ENCODE measurements at places on chromosomes 12 and 14.

GRCh38 chr12:49887536-49888401 is 15.9 kb downstream of the FAIM2 start:
- no peak for DNase-seq

DNA sequence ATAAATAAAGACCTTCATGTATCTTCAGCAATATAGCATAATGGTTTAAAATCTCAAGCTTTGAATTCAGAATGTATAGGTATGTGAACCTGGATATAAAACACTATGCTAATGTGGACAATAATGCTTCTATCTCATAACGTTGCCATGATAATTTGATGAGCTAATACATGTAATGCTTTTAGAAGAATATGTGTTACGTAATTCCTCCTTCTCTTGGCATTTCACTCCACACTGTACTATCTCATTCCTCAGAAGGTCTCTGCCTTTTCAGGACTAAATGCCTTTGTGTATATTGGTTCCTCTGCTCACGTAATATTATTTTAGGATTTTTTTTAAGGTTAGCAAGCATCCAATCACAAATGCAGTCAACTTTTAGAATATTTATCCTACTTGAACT is 86.5 kb downstream of the FOXA1 start:
- DNase-seq, result no peak

DNA sequence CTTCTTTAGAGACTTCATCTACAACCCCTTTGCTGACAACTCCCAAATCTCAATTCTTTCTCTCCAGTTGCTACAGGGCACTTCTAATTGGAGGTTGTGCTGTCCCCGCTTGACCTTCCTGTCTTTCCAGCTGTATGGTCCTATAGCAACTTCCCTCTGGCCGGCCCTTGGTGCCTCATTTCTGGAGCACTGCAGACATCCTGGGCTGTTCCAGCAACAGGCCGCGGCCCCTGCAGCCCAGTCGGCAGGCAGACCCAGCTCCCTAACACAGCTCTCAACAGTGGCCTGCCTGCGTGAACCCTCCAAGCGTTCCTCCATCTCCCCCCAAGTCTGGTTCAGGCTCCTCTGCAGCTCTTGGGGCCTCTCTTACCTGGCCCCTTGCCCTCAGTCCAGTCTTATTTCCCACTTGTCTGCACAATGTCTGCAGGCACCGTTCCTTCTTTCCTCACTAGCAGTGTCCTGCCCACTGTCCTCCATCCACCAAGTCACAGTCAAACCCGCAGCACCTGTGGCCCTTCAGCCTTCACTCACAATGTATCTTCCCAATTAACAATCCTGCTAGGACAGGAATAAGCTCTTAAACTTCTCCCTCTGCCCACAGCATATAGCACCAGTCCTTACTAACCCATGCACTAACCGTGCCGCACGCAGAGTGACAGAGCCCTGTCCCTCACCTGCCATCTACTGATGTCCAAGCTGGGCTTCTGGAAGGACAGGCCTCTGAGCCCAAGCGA is 1.6 kb upstream of the EML1 start:
- DNase-seq, result no peak

DNA sequence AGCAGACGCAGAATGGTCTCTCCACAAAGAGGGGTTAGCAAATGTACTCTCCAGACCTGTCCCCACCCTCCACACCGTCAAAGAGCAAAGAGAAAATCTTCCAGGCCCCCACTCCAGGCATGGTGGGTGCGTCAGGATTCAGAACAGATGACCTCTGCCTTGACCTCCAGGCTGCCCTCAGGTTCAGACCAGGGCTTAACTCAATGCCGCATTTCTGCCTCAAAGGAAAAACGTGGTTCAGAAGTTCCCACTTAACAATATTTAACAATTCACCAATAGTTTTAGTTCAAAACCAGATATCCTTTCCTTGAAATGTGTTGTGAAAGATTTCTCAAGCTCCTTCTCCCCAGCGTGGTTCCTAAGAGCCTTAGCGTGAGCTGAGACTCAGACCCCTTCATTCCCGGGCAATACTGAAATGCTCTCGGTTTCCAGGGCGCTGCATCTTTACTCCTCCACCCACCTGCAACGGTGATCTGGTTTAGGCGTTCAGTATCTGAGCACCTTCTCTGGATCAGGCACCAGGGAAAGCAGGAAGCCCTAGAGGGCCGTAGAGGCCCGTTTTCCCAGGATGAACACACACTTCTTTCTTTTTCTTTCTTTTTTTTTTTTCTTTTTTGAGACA is 22.9 kb downstream of the HSP90AA1 start:
- DNase-seq, result no peak

GRCh38 chr14:75612157-75612556 is 33.7 kb downstream of the FLVCR2 start:
- DNase-seq, result no peak

DNA sequence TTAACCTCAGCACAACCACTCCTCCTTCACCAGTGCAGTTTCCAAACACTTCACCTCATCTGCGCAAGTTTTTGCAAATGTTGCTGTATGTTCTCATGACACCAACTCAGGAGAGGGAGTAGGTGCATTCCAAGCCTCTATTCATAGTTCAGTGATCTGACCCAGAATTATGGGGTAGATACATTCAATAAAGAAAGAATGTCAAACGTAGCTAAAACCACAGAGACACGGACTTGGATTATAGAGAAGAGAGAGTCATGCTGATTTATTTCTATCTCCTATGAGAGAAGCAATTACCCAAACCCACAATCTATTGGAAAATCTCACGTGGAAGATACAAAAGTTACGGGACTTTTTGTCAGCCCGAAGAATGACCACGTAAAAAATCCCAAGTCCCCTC is 1006.0 kb upstream of the TMEM132C start:
- DNase-seq, result no peak

DNA sequence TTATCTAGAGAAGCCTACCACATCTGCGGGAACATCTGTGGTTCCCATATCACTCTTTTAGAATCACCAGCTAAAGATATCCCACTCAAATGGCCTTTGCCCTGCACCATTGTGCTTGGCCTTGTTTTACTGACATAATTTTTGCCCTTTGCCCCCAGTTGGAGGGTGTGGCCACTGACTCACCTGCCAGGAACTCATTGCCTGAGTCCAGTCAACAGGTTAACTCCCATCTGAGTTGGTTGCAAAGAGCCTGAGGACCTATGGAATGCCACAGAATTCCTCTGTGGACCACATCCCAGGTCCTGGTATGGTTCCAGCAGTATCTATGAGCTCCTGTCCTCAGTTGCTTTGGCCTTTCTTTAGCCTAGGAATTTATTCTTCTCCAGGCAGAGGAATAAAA is 55.7 kb upstream of the PTGR2 start:
- DNase-seq, result no peak

- DNase-seq, result peak; percentile 81
Observed at GRCh38 chr12:47741340-47741703, 16.0 kb upstream of the ENDOU start.

- DNase-seq, result no peak
Observed at GRCh38 chr14:93676416-93676958, 111.8 kb downstream of the PRIMA1 start.

- no peak for DNase-seq
Observed at GRCh38 chr12:106446419-106447092, 89.0 kb downstream of the POLR3B start.

DNA sequence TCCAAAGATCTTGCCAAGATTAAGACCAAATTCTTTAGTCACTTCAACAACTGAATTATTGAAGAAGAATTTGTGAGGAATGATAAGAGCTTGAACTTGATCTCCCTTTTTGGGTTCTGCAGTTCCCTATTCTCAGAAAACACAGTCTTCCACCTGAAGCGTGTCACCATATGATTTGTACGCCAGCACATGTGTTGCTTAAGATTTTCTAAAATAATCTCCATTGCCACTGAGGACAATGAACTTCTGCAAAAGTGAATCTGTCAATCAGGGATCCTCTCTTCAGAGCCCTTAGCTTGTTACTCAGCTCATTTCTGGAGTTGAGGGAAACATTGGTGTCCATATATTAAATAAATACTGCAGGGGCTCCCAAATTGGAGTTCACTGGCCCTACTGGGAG is 4.2 kb upstream of the SPIC start:
- no peak for DNase-seq

GRCh38 chr14:65259000-65259399 is 153.5 kb upstream of the FUT8 start:
- DNase-seq, result no peak

Data from CD4-positive, alpha-beta T cell treated with Interleukin-10 for 1 hour (primary cell).